ENCODE measurements at places on chromosomes 12 and 14. TPM values are rescaled to one million over a fixed set of nuclear protein-coding genes. Genes with fewer than 3 reads are reported as not detected.
A peak's percentile ranks its signal among the peaks of the same experiment; 100 is the strongest.

DNA sequence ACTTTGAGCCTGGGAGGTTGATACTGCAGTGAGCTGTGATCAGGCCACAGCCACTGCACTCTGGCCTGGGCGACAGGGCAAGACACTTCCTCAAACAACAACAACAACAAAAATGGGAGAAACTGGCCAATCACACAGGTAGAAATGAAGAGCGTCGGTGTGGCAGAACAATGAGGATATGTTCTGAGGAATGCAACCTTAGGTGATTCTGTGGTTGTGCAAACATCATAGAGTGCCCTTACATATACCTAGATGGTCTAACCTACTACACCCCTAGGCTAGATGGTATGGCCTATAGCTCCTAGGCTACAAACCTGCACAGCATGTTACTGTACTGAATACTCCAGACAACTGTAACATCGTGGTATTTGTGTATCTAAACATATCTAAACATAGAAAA lies 3.7 kb upstream of the PRDM4 start:
- DNase-seq: no peak
- H3K27me3 ChIP-seq: no peaks in the 10 kb centered on the region
- H3K27ac ChIP-seq: no peak overlapping the region
- no peaks in the 10 kb centered on the region for H3K36me3 ChIP-seq

- no peaks in the 10 kb centered on the region for H3K27me3 ChIP-seq
- no peak overlapping the region for H3K27ac ChIP-seq
- H3K4me3 ChIP-seq: no peak overlapping the region
- no peaks in the 10 kb centered on the region for H3K36me3 ChIP-seq
- DNase-seq: no peak
- H3K4me1 ChIP-seq: no peaks in the 10 kb centered on the region
Measured at GRCh38 chr12:40117818-40118217, 11.9 kb upstream of the SLC2A13 start.

GRCh38 chr12:124509676-124510300 lies 57.6 kb downstream of the NCOR2 start:
- H3K4me1 ChIP-seq: peaks cover 99% of the 10 kb centered on the region
- no peak for DNase-seq
- peak overlapping the region; percentile 84 for H3K27ac ChIP-seq
- H3K36me3 ChIP-seq: peaks cover 37% of the 10 kb centered on the region
- no peak overlapping the region for H3K4me3 ChIP-seq

Gene LMO3
- 56.1 TPM for total RNA-seq

DNA sequence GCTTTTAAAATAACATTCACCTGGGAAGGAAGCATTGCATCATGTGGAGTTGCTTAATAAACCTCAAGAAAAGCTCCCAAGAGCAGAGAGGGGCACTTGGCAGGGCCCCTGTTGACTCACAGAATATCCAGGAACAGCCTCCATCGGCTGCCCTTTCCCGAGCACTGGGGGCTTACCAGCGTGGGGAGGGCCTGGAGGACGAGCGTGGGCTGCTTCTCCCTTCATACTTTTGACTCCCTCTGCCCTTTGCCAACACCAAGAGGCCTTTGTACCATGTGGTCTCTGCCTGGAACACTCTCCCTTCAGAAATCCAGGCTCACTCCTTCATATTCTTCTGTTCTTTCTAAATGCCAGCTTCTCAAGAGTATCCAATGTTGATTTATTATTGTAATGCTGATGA lies 492.1 kb upstream of the TMEM132C start:
- H3K4me3 ChIP-seq: no peak overlapping the region
- no peak for DNase-seq
- H3K4me1 ChIP-seq: no peaks in the 10 kb centered on the region
- H3K27ac ChIP-seq: no peak overlapping the region
